Hepatocyte (in vitro differentiated cells): ENCODE measurements at places on chromosomes 1 and 21. TPM values are rescaled to one million over a fixed set of nuclear protein-coding genes. Genes with fewer than 3 reads are reported as not detected.

DNA sequence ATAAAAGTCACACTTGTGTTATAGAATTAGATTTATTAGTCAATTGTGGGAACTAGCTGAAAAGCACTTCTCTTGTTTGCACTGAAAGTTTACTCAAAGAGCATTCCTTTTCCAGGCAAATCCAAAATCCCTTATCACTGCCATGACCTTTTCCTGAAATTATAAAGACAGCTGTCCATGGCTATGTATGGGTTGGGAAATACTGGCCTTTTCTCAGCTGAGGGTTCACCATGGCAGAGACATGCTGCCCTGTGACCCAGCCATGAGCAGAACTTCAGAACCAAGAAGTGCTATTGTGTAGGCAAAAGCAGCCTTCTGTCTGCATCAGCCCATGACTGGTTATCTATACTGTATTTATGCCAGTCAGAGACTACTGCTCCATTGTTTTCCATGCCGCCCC, 9.8 kb upstream of the EDEM3 start:
- no peak for DNase-seq

DNA sequence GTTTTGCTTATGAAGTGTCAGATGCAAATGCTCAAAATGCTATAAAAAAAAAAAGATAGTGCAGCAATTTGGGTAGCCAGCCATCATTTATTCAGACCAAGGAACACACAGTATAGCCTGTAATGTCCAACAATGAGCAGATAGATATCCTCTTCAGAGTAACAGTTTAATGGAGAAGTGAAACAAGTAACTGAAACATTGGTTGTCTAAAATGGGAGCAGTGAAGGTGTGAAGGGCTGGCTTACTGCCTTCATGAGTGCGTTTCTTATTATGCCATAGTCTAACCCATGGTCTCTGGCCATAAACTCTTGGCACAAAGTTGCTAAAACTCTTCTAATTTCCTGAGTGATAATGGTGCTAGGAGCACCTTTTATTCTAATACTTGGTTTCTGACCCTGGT, 11.4 kb downstream of the RGS5 start:
- no peak for DNase-seq

DNA sequence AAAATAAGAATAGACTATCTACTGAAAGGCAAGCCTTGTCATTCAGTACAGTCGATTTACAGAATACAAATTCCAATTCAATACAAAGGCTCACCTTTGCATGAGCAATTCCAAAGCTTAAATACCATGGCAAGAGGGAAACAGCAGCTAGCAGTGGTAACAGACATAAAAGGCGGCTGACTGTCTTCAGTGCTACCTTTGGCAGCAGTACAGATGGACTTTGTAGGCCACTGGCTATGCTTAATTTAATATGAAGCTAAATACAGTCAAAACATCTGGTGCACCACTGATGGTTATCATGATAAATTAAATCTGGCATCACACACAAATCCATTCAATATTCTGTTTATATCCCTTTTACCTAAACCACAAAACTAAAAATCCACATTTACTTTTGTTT, 62.4 kb downstream of the RERE start:
- DNase-seq: no peak

- DNase-seq: peak; percentile 50
Observed at GRCh38 chr1:50704126-50704525, 255.9 kb downstream of the FAF1 start.

The VAMP4 gene
- total RNA-seq: 8.9 and 9.1 TPM in 2 replicates

The AKT3 gene
- total RNA-seq: 13.0 and 16.9 TPM in 2 replicates

DNA sequence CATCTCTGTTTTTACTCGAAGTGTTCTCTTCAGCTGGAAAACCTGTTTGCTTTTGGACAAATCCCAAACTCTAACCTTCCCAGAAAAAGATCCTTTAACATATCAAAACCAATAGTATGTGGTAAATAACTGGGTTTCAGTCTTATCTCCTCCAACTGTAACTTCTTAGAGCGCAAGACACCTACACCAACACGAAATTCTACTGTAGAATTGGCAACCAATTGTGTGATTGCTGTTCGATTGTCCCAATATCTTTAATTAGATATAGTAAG, 5.8 kb upstream of the MPZL1 start:
- no peak for DNase-seq
